ENCODE measurements at places on chromosomes 6 and 20. TPM values are rescaled to one million over a fixed set of nuclear protein-coding genes. Genes with fewer than 3 reads are reported as not detected.

- no peak for DNase-seq
Measured at GRCh38 chr20:481167-481566, 18.8 kb upstream of the TBC1D20 start.

DNA sequence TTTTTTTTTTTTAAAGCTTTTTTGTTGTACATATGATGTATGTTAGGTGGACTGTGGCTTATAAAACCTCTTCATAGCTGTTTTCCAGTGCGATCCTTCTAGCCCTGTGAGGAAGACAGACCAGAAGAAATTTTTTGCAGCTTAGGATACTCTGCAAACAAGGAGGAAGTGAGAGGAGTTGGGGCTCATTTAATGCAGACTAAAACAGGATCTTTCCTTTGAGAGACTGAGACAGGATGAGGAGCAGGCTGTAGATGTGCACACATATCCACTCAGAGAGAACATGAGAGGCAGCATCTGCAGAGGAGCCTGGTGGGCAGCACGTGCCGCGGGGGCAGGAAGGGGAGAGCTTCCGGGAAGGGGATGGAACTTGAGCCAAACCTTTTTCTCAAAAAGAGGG, 45.7 kb downstream of the PPARD start:
- DNase-seq = no peak

DNA sequence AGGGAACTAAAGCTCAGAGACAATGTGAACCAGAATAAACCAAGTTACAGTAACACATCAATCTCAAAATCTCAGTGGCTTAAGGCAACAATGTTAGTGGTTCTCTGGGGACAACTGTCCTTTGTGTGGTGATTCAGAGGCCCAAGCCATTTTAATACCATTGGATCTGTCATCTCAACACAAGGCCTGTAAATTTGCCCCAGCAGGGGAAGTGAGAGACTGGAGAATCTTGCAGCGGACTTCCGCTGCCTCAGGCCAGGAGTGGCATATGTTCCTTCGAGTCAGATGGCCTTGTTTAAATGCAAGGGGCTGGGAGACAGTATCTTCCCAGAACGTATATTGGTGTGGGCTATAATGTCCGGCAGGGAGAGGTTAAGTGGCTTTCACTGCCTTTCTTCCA, 126.0 kb downstream of the CD83 start:
- no peak for DNase-seq

GRCh38 chr20:46715292-46715756, 5.9 kb downstream of the SLC2A10 start:
- DNase-seq = peak; percentile 51

The CALHM6 gene
- total RNA-seq = 3.9 TPM

The DEFB132 gene
- not detected for total RNA-seq
